ENCODE measurements at places on chromosomes 6 and 20.

GRCh38 chr20:47019121-47019824 lies 124.6 kb downstream of the EYA2 start:
- peak; percentile 6 for DNase-seq

DNA sequence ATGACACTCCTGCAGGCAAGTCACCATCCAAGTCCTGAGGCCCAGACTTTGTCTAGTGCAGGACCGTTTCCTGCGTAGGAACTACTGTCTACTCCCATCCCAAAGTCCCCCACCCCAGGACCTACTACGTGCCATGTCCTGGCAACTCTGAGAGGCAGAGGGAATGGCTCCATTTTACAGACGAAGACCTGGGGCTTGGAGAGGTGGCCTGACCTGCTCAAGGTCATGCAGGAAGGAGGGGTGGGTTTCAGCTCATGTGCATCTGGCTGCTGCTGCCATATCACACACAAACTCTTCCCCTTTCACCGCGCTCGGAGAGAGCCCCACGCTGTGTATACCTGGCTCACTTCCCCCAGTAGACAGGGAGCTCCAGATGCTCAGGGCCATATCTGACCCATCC lies 1.2 kb upstream of the NOL4L start:
- no peak for DNase-seq

DNA sequence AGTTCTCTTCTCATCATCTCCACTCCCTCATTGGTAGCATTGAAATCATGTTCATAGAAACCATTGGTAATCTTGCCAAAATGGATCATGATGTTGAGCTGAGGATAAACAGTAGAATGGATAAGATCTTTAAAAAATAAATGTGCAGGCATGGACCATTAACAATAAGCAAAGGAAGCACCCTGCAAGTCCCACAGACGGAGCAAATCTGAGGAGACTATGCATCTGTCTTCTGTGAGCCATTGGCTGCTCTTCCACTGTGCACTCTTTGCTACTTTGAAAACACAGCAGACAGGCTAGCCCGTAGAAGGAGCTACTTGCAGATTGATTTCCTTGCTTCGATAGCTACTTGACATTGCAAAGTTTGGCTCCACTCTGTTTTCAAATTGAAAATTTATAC lies 535.0 kb downstream of the PKHD1 start:
- DNase-seq = no peak

- no peak for DNase-seq
Observed at GRCh38 chr6:168165891-168166290, 86.9 kb upstream of the FRMD1 start.

DNA sequence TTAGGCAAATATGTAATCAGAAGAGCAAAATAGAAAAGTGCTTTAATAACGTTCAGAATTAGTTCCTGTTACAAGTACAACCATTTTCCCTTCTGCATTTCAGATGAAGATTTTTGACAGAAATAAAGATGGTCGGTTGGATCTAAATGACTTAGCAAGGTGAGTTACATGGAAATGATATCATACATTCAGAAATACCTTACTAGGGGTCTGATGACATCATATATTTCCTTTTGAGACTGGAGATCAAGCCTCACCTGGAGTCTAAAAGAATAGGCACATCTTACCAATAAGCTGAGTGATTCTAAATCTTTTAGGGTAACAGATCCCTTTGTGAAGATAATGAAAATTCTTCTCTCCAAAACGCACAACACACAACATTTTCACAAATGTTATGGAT lies 29.8 kb downstream of the SCGN start:
- DNase-seq = no peak

DNA sequence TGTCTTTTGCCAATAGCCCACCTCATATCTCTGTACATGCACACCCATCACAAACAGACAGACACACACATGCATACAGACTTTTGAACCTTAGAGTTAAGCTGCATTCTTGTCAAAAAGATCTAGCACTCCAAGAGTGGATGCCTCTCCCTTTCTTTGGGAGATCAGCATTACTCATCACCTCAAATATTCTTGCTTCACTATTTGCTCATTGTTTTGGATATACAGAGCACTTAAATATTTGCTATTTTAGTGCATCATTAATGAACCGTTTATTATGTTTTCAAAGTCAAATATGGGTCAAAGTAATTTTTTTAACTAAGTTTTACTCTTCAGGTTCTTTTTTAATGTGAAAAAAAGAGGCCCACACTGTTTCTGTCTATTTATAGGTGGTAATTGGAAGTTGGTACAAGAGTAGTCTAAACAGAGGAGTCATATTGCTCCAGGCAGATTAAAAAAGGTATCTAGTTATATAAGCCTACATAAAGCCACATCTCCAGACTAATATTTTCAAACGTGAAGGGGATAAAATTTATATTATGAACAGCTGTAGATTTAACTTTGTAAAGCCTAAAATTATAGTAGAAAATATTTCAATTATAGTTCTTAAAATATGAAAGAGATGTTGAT lies 102.6 kb downstream of the FLRT3 start:
- DNase-seq = peak; percentile 5

DNA sequence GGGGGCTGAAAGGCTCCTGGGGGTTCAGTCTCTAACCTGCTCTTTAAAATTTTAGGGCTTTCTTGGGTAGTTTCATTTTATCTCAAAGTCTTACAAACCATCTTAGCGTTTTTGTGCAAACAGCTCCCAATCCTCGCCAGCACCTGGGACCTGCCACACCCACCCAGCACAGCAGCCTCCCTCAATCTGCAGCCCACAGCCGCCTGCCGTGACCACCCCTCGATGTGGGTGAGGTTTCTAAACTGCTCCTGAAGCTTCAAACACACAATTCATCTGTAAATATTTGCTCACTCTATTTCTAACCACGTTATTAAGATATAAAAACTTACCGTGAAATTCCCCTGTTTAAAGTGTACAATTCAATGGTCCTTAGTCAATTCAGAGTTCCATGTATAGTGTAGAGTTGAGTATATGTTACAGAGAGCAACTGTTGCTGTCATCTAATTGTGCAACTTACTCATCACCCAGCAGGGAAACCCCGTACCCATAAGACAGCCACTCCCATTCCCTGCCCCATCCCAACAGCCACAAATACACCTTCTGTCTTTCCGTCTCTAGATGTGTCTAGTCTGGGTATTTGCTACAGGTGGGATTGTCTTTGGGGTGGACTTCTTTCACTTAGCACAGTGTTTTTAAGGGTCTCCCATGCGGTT lies 381.0 kb downstream of the TAF4 start:
- DNase-seq = no peak

GRCh38 chr6:15449011-15449410 lies 203.1 kb downstream of the JARID2 start:
- no peak for DNase-seq

- DNase-seq = peak; percentile 51
Observed at GRCh38 chr6:44925100-44925739, 402.9 kb upstream of the RUNX2 start.

GRCh38 chr6:166777096-166777630 lies 150.1 kb upstream of the RPS6KA2 start:
- DNase-seq = no peak

DNA sequence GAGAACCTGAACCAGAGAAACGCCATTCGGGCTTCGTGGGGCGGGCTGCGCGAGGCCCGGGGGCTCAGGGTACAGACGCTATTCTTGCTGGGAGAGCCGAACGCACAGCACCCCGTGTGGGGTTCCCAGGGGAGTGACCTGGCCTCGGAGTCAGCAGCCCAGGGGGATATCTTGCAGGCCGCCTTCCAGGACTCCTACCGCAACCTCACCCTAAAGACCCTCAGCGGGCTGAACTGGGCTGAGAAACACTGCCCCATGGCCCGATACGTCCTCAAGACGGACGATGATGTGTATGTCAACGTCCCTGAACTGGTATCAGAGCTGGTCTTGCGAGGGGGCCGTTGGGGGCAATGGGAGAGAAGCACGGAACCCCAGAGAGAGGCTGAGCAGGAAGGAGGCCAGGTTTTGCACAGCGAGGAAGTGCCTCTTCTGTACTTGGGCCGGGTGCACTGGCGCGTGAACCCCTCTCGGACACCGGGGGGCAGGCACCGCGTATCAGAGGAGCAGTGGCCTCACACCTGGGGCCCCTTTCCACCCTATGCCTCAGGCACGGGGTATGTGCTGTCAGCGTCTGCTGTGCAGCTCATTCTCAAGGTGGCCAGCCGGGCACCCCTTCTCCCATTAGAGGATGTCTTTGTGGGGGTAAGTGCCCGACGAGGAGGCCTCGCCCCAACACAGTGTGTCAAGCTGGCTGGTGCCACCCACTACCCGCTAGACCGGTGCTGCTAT lies 904 bp downstream of the B3GALT4 start:
- DNase-seq = no peak

GRCh38 chr20:20528861-20529260 lies 161.0 kb downstream of the INSM1 start:
- peak; percentile 20 for DNase-seq

DNA sequence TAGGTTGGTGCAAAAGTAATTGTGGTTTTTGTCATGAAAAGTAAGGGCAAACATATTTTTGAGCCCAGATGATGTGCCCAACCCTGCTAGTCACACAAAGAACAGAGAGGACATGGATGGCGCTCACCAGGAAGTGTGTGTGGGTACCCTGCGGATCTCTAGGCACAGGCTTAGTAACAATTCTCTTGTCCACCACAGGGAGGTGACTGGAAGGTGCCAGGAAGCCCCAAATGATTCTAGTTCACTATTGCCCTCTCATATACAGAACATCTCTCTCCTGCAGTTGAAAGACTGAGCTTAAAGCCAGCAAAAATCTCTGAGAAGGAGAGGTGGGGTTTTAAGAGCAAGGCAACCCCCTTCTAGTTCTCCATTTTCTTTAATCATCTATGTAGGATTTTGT lies 272.1 kb upstream of the TAB2 start:
- no peak for DNase-seq

DNA sequence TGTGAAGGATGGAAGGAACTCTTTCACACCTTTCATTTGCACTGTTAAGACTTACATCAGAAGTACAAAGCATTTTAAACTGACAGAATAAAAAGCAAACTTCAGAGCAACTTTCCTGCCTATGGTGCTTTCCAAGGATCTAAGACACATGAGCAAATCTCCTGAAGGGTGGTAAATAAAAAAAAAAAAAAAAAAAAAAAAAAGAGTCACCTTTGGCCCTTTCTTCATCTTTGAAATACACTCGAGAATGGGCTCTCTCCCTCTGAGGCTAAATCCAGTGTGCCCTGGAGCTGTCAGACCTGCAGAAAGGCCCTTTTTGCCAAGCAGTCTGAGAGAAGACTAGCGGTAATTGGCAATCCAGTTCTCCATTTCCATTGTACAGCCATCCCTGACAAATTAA lies 1113.8 kb upstream of the FLRT3 start:
- DNase-seq = no peak

GRCh38 chr6:107333491-107333890 lies 125.9 kb downstream of the PDSS2 start:
- DNase-seq = no peak

DNA sequence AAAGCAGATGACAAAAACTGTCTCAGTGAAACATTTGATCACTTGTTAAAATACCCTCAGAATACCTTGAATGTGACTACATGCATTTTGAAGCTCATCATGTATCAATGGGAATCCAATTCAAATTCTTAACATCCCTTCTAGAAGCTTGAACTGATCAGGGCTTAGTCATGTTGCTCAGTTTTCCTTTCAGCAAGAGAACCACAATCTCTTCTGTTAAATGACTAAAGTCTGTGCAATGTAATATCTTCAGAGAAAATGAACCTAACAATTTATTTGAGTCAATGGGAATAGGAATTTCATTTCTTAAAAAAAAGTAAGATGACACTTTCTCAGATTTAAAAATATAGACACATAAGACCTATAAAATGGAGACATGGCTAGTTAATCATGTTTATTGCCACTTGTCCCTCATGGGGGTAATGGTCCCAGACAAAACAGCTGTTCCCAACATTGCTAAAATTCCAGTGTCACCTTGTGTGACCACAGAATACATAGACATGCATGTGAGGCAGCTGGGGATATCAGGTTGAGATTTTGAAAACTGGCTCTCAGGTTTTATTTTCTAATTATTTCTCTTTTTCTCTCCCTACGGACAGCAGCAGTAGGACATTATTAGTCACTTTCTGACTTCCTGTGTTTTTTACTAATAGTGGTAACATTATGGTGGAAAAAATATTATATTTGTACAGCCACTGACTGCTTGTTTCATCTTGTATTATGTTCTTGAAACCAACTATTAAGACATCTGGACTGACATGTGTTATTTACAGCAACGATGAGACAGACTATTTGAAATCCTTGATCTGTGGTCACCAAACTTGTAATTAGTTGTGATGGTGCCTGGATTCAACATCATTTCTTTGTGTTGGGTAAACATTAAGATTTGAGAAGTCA lies 192.5 kb downstream of the COL9A1 start:
- DNase-seq = no peak

GRCh38 chr6:164911151-164911550 lies 398.3 kb downstream of the C6orf118 start:
- DNase-seq = no peak

GRCh38 chr20:8213270-8213669 lies 81.2 kb downstream of the PLCB1 start:
- no peak for DNase-seq

DNA sequence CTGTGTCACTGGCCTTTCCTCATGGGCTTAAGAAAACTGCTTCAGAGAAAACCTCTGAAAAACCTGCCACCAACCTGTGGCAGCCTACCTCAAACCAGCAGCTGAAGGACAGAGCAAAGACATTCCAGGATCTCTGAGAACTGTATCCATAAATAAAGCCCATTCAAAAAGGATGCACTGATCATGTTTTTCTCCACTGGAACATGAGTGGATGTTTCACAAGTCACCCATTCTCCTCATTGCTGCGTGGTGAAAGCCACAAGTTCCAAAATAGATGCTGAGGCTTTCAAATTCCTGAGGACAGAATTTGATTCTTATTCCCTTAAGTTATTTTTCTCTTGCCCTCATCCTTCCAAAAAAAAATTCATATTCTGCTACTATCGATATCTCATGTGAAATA lies 280.6 kb downstream of the KHDC1L start:
- DNase-seq = no peak

DNA sequence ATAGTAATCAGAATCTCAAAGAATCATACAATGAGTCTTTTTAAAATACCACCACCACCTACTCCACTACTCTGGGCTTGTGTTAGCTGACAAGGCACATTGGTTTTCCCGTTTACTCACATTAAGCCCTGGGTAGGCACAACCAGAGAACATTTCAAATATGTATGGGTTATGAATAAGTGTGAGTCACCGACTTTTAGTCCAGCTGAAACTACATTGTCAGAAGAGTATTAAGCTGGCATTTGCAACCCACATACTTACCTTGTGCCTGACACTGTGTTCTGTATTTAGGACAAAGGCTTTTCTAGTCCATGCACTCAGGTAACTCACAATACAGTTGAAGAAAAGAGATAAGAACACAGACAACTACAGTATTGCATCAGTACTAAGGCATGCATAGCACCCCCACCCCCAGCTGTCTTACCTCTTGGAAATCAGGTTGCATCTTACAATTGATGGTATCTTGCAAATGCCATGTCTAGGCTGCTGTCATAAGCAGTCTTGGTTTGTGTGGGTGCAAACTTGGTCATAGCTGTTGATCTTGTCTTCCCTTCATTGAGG lies 40.3 kb upstream of the AHI1 start:
- DNase-seq = peak; percentile 29

DNA sequence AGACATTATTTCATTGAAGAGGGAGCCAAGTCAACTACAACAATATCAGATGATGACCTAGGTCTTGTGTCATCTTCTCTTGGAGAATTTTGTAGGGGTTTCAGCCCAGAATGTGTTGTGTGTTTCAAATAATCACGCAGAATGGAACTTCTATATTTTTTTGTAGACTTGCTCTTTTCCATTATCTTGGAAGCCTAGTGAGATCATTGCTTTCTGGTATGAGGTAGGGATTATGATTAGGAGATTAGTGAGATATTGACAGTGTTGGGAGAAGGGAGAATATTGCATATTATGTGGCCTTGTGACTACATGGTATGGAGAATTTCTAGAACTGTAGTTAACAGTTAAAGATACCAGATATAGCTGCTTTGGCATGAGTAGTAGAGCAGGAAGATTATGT lies 423.6 kb upstream of the PLCB4 start:
- DNase-seq = no peak

All from mesenchymal stem cell (in vitro differentiated cells and primary cell).